ENCODE measurements at places on chromosomes 5 and 9.

DNA sequence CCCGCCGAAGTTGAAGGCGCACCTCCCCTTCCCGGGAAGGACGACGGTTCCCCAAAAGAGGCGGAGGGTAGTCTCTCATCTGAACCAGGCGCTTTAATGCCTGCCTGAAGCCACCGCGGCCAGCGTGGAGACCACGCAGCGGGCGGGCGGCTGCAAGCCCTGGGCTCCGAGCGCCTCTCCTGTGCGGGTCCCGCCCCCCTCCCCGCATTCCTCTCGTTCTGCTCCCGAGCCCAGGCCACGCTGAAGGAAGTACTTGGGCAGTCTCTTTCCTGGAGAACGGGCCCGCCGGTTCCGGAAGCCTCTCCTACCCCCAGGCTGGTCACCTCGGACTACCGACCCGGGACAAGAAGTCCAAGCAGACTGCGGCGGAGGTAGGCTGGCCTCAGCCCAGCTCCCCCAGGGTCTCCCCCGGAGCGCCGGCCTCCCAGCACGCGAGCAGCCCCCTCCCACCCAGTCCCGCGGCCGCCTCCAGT is 571 bp downstream of the PPIC start:
- DNase-seq, result no peak

- DNase-seq, result no peak
Measured at GRCh38 chr5:174293006-174293405, 247.5 kb downstream of the NSG2 start.

- no peak for DNase-seq
Measured at GRCh38 chr5:171523781-171524180, 104.3 kb downstream of the FGF18 start.

DNA sequence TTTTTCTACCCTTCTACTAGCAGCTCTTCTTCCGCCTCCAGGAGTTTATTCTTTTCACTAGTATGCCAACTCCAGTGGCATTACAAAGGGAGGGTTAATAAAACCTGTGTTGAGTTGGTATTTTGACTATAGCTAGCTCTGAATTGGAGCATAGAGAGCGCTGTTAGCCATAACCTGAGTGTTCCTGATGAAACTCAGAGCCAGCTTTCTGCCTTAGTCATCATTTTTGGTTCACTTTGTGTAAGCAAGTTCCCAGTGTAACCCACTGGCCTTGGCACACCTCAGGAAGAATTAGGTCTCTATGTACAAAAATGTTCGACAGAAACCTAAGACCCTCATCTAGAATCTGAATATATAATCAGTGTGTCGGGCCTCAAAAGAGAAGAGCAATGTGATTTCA is 238.9 kb downstream of the NR3C1 start:
- no peak for DNase-seq

- no peak for DNase-seq
Measured at GRCh38 chr5:121350181-121350930, 501.3 kb upstream of the FTMT start.

DNA sequence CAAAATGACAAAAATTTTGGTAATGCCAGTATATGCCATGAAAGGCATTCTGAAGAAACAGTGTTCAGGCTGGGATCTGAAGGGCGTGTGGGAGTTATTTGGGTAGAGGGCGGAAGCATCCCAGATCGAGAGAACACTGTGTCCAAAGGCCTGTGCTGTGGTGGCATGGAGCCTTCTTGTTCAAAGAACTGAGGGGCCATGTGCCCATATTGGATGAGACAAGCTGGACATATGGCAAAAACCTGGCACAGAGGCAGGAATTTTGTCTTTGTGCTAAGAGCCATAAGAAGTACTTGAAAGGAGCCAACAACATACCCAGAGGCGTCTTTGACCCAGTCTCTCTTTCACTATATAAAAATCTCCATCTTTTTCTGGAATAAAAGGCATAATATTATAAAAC is 128.0 kb downstream of the SYK start:
- DNase-seq, result no peak

DNA sequence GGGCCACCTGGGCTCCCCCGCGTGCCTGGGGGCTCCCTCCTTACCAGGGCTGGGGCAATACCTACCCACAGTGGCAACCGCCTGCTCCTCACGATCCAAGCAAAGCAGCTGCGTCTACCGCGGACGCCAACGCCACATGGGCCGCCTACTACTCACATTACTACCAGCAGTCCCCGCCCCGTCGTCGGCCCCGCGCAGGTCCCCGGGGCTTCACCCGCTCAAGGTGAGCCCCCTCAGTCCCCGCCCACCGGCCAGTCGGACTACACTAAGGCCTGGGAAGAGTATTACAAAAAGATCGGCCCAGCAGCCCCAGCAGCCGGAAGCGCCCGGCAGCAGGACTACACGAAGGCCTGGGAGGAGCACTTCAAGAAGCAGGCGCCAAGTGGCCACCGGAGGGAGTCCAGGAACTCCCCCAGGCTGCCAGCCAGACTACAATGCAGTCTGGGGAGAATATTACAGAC is 106.0 kb upstream of the MTAP start:
- DNase-seq, result no peak

GRCh38 chr5:53259176-53259575 is 149.6 kb upstream of the MOCS2 start:
- DNase-seq, result no peak

DNA sequence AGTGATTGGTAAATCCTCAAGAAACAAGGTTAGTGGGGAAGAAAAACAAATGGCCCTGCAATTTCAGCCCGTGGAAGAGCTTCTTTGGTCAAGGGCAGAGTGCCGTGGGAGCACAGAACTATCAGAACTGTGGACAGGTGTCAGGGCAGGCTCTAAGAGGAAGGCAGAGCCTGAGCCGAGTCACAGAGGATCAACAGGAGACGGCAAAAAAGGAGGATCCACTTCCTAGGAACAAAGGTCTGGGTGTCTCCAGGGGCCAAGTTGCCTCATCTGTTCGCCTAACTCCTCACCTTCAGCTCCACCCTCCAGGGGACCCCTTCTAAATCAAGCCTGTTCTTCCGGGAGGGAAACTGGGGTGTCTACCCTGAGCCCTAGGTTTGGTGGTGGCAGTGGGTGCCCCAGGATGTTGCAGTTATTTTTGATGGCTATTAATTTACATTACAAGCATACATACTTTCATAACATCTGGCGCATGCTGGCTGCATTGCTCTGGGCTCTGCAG is 88.0 kb downstream of the FEM1C start:
- no peak for DNase-seq

DNA sequence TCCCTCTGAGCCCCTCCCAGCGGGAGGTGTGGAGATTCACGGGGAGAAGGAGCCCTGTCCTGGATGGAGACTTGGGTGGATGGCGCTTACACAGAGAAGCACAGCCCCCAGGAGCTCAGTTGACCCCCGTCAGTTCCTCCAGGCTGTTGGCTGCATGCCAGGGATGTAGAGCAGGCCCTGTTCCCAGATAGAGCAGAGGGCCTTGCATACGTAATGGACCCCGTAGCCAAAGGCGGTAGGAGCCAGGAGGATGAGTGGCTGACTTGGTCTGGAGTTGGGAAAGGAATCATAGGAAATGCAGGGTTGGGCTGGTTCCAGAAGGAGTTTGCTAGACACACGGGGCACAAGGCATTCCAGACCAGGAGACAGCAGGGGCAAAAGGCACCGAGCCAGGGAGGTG is 2.5 kb downstream of the PMPCA start:
- no peak for DNase-seq

DNA sequence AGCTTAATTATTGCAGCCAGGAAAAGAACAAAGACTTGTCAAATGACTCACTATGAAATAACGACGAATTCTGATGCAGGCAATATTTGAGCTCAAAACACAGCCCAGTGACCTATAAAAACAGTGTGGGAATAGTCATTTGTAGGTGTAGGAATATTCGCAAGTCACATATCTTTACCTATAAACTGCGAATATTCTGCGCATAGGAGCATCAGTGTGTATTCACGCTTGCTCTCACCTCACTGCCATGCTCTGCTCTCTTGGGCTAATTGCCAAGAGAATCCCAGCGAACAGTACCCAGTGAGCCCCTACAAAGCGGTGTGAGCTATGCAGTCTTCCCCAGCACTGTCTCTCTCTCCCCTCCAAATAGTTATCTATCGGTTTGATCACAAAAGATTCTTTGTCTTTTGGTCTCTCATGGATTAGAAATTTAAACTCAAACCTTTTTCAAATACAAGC is 74.2 kb downstream of the ST8SIA4 start:
- no peak for DNase-seq

DNA sequence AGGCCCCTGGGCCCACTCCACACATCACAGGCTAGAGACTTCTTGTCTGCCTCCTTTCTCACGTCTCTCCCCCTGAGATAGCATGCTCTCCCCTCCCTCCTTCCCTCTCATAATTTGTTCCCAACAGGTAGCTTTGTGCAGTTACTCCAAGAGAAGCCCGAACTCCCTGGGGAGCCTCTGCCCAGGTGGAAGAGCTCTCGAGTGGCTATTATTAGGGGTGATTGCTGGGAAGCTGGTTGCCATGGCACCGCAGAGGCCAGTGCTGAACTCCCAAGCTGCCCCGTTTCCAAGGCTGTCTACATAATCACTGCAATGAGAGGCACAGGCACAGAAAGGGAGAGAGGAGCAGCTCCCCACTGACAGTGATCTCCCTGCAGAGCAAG is 104.7 kb upstream of the GPR151 start:
- DNase-seq, result no peak

DNA sequence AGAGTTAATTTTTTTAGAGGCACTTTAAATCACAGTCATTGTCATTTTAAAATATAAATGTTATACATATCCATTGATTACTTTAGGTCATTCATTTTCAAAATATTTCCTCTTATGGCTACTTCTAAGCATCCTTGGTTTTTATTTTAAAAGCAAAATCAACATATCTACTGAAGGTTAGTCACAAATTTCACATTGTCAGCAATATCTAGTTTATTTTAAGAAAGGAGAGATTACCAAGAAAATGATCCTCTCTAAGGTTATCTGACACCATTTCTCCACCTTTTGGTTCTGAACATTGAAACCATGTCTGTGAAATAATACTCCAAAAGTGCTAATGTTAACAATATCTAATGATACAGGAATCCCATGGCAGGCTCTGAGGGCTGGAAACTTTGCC is 24.5 kb downstream of the SEMA6A start:
- DNase-seq, result no peak

- DNase-seq, result no peak
Measured at GRCh38 chr5:143874312-143874711, 62.4 kb downstream of the HMHB1 start.

GRCh38 chr5:101534491-101535110 is 631.5 kb upstream of the ST8SIA4 start:
- DNase-seq, result no peak

DNA sequence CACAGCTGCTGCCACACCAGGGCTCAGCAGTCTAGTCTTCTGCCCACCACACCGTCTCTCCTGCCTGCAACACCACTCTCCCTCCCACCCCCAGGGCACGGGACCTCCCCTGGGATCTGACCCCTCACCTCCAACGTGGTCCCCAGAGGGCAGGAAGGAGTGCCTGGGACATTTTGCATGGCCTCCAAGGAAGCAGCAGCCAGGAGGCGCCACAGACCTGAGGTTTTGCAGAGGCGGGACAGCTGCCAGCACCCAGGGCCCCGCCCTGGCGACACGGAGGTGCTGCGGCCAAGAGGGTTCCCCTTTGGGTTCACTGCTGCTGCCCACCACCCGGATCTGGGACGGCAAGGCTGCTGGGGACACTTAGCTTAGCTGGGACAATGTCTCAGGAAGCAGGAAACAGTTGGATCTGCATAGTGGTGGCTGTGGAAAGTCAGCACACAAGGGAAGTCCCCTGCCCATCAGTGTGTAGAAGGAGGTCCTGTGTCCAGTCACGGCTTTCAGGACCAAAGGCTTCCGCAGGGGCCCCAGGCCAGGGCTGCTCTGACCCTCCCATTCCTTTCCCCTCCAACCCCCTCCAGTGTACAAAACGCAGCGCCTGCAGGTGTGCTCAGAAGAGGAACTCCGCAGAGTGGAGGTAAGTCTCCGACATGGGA is 13.8 kb downstream of the PROP1 start:
- peak; percentile 90 for DNase-seq

DNA sequence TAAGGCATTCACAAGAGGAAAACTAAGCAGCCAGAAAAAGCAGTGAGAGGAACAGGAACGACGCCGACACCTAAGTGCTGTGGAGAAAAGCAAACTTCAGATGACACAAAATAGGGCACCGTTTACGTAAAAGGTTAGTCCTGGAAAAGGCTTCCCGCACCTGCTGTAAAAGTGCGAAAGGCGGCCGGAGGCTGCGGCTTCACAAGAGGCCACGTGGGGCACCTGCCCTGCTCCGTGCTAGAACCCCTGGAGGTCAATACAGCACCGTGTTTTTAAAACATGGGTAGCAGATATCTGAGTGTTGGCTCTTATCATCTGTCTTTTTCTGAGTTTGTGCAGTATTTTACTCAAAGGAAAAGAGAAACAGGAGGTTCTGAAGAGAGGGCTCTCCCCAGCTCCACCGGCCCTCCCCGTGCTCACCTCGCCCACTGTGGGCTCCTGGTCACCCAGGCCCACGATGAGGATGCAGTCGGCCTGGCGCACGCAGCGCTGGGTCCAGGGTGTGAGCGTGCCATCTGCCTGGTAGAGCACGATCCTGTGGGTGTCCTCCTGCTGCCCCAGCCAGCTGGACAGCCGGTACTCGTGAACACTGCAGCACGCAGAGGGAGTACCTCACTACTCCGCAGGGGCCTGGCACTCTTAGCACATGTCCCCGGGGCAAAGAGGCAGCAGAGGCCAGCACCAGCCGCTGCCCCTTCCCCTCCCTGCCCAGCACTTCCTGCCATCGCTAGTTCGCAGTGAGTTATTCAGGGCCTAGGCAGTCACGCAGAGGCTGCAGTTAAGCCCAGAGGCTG is 21.0 kb upstream of the NSMF start:
- DNase-seq, result no peak

DNA sequence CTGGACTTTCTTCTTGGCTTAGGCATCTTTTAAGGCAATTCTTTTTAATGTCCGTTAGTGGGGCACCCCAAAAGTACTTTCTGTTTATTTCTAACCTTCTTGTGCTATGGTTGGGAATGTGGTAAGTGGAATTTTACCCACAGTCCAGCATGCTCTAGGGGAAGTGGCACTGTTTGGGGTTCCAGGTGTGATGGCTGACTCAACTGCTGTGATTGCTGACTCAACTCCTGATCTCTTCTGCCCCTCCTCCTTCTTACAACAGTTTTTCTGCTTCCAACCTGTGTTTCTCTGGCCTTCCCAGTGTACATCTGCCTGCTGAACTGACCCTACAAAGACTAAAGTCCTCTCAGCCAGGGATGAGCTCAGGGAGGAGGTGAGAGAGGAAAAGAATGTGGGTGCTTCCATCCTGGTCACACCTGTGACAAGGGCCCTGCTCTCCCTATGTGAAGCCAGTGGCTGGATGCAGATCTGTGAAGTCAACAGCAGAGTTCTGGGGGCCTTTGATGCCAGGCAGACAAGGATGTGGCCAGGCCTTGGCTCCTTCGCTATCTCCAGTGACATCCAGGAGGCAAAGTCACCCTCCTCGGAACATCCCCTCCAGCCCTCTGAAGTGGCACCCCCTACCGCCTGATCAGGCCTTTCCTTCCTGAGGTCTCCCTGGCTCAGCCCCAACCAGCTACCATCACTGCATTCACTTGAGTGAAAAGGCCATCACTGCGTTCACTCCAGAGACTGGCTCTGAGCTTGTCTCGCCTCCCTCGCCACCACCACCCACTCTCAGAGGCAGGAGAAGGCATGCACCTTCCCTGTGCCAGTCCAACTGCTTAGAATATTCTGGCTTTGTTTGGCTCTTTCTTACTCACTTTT is 72.2 kb downstream of the C5orf15 start:
- DNase-seq, result no peak

- no peak for DNase-seq
Measured at GRCh38 chr5:121731377-121731776, 120.3 kb upstream of the FTMT start.

All from esophagus muscularis mucosa (tissue), 4 donors.